ENCODE measurements at places on chromosomes 6 and 20.

- peak; percentile 82 for DNase-seq
Observed at GRCh38 chr6:167699141-167699931, 127.4 kb upstream of the AFDN start.

DNA sequence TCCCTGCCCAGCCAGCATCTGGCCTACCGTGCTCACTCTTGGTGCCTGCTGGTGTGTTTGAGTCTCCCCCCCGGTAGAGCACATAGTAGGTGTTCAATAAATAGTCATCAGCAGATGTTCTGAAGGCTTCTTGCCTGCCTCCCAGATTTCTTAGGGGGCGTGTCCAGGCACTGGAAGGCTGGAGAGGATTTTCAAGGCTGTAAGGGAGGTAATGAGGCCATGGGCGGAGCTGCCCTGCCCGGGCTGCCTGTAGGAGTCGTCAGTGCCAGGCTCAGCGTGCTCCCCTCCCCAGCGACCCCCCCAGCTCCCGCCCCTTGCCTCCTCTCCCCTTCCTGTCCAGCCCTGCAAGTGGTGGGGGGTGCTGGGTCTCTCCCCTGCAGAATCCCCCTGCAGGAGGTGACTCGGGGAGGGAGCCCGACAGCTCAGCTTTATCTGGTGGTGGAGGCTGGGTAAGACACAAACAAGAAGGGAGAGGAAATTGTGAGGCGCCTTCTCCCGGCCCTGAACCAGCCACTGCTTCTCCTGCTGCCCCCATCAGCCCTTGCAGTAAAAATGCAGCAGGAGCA, 55.9 kb downstream of the BCAS4 start:
- no peak for DNase-seq

GRCh38 chr6:44732243-44732642, 344.7 kb downstream of the CDC5L start:
- no peak for DNase-seq

DNA sequence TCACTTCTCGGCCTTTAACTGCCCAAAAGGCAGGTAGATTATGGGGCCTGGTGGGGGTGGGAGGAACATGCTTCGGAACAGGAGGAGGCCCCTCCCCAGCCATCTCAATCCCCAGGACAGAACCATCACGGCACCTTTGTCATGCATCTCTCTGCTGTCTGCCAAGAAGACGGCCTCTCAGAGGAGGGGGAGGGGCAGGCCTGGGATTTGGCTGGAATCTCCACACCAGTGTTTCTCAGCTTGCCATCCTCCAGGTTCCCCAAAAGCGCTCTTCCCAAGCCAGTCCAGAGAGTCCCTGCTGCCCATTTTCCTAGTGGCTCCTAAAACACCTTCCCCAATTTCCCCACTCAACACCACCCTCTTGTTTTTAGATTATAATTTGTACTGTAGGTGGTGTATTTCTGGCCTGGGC, 2.5 kb upstream of the POU5F1 start:
- DNase-seq: no peak

DNA sequence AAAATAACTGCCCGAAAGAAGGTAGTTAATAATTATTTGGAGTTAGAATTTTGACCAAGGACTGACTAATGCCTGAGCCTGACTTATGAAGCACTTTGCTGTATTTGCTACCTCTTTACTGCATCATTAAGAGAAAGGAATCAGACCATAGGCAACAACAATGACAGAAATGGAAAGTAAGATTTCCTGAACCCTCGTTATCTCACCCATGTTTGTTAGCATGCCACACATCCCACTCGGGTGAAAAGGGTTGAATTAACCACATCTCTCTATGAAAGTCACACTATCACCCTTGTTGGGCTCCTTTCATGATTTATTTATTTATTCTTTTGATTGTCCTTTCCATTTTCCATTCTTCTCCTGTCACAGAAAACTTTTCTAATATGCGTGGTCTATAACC, 59.6 kb downstream of the OLIG3 start:
- no peak for DNase-seq

DNA sequence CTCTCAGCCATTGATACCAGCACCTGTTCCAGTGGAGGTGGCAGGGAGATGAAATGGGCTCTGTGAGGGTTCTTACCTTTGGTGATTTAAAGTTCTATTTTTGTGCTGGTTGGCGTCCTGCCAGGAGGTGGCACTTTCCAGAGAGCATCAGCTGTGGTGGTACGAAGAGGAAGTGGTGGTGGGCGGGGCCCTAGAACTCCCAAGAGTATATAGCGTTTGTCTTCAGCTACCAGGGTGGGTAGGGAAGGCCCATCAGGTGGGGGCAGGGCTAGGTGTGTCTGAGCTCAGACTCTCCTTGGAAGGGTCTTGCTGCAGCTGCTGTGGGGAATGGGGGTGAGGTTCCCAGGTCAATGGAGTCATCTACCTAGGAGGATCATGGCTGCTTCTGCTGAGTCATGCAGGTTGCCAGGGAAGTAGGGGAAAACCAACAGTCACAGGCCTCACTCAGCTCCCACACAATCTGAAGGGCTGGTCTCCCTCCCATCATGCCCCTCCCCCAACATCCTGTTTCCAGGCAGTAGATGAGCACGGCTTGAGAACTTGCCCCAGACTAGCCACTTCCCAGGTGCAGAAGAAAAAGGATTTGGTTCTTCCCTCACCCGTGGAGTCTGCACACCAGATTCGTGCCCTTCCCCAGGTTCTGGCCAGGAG, 46.6 kb downstream of the MOXD1 start:
- no peak for DNase-seq

- peak; percentile 67 for DNase-seq
Observed at GRCh38 chr20:16803965-16804792, 56.0 kb downstream of the OTOR start.

DNA sequence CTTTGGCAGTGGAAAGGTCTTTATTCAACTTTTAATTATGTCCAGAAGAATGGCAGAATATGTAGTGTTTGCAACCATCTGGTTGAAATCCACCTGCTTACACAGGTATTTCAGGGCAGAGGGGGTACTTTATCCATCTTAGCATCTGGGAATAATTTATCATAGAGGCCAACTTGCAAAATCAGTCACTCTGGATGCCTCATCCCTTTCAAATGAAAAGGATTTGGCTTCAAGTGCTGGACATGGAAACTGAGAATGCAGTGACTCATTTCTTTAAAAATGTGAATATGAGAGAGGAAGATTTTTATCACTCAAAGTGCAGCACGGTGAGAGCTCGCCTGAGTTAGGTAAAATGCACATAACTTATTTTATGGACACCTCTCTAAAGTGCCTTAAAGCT, 758.3 kb downstream of the KIF16B start:
- DNase-seq: no peak

DNA sequence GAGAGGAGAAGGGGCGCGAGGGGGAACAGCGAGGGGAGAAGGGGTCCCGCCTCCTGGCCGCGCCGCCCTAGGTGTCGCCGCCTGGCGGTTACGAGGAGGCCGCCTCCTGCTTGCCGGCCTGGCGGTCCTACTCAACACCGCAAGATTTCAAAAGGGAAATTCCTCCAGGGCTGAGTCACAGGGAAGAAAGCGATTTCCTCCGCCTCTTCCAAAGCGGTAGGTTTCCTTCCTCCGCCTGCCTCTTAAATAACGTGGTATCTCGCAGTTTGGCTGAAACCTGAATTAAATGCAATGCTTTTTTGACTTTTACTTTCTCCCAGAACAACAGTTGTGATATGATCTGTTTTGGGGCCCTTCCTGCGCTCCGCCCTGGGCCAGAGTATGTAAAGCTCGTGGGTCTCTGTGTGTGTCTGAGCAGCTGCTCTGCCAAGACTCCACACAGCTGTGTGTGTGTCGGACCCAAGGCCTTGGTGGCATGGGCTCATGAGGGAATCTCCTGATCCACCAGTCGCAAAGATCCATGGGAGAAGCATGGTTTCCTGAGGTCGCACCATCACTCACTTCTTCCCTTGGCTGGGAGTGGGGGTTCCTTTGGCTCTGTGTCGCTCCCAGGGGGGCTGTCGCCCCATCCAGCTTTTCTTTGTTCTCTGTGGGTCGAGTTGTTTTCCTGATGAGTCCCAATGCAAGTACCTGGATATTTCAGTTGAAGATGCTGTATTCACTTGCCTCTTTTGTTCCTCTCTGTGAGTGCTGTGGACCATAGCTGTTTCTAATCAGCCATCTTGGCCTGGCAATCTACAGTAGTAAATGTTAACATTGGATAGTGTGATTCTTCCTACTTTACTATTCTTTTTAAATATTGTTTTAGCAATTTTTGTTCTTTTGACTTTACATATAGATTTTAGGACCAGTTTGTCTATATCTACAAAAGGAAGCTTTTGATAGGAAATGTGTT, 31.6 kb upstream of the NOTCH4 start:
- peak; percentile 89 for DNase-seq

- no peak for DNase-seq
Observed at GRCh38 chr6:4848382-4849068, 72.3 kb downstream of the CDYL start.

DNA sequence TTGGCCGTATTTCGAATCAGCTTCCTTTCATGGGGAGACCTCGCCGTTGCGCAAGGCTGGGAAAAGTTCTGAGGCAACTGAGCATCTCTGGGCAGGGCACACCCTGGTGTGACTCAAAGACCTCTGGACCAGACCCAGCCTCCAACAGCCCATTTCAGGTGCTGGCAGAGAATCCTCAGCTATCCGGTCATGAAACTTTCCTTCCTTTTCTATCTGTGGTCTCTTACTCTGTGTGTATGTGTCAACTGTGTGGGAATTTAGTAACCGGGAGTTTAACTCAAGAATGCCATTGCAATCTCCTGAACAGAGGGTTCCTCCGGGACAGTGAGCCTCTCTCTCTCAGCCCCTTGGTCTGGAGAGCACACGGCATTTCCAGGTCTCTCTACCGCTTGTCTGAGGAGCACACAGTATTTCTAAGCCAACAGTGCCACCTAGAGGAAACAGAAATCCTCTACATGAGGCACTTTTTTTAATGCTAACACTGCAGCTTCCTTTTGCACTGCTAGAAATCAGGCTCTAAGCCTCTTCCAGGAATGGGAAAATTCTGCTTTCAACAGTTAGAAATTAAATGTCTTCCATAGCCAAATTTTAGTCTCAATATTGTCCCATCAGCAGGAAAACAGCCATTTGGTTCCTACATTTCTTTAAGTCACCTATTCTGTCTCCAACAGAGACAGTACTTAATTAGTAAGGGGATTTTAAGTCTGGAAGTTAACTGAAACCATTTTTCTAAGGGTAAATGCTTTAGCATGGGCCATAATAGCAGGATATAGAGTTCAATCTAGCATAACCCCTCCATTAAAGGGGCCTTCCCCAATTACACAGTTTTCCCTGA, 32.7 kb downstream of the PLN start:
- DNase-seq: no peak

DNA sequence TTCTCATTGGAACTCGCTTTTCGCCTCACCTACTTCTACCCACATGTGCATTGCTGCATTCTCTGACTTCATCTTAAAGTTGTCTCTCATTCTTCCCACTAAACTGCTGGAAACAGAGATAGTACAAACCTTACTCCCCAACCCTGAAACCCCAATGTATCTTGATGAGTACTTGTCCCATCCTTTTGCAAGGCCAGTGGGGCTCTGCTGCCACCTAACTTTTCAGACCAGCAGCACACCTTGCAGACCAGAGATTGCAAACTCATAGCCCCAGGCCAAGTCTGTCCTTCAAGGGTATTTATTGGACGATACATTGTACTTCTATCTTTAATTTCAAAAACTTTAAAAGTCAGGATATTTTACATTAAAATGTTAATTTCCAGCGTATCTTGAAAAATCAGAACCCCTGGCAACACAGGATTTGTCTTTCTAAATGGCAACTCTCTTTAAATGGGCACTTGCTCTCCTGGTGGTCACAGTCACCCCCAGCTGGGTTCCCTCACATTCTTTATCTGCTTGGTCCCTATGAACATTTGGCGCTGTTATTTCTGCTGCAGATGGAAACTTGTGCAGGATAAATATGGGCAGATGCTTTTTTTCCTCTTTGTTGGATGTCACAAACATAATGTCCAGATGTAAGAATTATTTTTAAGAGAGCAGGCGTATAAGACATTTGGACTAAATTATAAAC, 83.9 kb downstream of the SOD2 start:
- peak; percentile 64 for DNase-seq

DNA sequence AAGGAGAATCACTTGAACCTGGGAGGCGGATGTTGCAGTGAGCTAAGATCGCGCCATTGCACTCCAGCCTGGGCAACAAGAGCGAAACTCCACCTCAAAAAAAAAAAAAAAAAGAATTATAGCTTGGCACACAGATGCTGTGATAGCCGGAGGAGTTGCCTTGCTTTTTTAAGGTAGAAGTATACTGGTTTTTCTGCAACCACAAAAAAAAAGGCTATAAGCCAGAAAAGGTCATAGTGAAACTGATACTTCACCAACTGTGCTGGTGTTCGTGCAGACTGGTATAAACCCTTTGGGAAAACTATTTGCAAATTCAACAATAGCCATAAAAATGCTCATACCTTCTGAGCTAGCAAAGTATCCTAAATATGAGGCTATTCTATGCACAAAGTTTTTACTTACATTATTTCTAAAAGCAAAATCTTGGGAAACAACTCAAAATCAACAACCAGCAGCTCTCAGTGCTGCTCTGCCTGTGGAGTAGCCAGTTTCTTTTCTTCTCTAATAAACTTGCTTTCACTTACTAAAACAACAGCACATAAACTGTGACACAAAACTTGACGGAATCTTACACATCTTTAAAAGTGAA, 44.0 kb downstream of the B4GALT5 start:
- DNase-seq: no peak

DNA sequence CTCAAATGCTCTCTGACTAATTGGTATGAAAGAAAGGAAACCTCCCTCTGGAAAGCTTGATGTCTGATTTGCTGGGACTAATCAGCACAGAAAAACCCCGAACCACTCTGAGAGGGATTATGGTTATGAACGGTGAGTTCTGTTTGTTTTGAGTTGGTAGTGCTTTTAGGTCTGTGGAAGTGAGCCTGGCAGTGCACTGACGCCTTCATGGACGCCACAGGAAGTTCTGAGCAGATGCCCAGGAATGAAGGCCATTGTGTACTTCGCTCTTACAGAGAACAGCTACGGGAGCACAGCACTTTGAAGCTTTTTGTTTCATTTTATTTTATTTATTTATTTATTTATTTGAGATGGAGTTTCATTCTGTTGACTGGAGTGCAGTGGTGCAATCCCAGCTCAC, 754.1 kb downstream of the QKI start:
- DNase-seq: no peak
